Stimulated activated CD4-positive, alpha-beta T cell treated with anti-CD3 and anti-CD28 coated beads, Interleukin-2, amount 100 ng/mL, for 24 hours (primary cell): ENCODE measurements at places on chromosomes 12 and 14.

- DNase-seq: no peak
Observed at GRCh38 chr12:94230357-94230905, 82.1 kb downstream of the PLXNC1 start.

GRCh38 chr14:37093364-37093763, 79.0 kb downstream of the SLC25A21 start:
- no peak for DNase-seq

DNA sequence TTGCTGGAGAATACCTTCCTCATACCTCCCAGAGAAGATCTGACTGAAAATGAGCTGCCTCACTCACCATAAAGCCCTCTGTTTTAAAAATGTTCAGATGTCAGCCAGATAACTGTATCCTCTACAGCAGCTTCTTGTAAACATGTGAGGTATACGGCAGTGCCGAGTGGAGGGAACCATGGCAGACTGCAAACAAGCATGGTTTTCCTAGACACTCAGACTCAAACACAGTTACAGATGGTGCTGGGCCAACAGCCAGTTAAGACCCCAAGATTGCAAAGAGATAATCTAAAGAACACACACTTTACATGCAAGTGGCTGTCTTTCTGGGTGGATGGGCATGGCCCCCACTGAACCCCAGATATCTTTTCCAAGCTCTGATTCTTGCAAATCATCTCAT, 16.6 kb upstream of the CCDC177 start:
- DNase-seq: no peak

DNA sequence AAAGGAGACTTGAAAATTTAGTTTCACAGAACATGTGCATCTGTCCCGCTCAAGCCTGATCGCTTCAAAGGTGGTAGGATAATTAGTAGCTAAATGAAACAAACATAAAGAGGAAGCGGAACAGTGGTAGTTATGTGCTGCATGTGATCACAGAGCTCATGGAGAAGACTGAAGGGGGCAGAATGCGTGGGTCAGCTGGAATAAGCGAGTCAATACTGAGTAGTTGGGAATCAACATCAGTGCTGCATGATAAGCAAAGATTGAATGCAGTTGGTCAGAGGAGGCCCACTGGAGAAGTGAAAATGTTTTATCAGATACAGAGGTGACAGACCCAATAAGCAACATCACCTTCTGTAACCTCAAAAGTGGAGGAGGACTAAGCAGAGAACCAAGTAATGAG, 95.1 kb upstream of the RFX4 start:
- DNase-seq: no peak

GRCh38 chr14:100031506-100032281, 33.5 kb upstream of the EVL start:
- no peak for DNase-seq

DNA sequence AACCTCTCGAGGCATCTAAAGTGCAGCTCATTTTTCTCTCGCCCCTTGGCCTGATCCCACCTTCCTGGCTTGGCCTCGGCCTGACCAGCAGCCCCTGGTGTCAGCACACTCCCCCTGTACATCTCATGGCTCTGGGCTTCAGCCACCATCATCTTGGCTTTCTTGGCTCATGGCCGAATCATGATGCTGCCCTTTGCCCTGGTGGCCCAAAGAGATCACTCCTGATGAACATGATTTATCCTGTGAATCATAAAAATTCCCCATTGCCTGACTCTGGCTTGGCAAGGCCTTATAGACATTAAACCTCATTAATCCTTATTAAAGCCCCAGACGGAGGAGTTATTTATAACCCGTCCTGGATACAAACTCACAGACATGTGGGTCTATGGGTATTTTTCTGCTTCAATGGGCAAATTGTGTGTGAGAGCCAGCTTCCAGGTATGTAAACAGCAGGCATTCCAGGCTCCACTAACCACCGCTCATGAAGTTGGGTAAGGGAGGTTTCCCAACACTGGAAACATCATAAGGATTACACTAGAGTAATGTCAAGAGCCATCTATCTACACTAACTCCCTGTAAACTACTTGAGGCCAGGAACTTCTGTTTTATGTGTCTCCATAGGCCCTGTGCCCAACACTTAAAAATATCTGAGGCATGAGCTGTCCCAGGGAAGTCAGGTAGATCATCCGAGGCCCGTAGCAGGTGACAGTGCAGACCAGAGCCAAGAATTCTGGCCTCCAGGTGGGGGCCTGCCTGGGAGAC, 171.2 kb downstream of the TTC8 start:
- no peak for DNase-seq

DNA sequence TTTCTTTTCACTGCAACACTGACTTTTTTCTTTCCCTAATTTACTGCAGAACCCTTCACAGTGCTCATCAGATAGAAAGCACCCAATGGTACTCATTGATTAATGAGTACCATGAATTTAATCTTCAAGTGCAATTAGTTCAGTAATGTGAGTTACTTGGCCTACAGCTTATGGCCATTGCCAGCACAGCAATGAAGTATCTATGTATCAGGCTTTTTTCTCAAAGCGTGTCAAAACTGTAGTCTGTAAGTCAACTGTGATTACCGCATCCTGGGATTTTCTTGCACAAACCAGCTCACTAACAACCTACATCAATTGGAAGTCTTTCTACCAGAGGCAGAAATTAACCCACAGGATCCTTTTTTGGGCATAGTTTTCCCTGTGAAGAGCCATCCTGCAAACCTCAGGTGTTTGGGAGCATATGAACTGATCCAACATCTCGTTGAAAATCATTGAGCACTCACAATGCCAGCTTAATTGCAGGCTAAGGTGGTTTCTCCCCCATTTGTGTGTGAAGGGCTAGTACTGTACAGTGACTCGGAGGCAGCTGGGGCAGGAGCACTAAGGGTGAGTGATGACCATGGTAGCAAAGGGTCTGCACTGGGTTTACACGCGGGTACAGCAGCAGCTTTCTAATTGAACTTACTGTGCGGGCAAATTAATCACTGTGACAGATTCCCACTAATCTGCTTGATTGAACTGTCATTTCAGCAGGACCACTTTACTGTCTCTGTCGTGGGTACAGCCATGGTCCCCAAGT, 619.3 kb downstream of the SNAPC1 start:
- DNase-seq: no peak
